ELF-1 (cell line): ENCODE measurements at places on chromosomes 2 and 18.
A peak's percentile ranks its signal among the peaks of the same experiment; 100 is the strongest.

- no peak for DNase-seq
Observed at GRCh38 chr2:7530001-7530400, 612.8 kb downstream of the RNF144A start.

- no peak for DNase-seq
Observed at GRCh38 chr2:231909631-231910030, 16.6 kb downstream of the NPPC start.

GRCh38 chr2:26255759-26256384 lies 11.1 kb downstream of the HADHB start:
- DNase-seq, result no peak

GRCh38 chr2:99662761-99663341 lies 173.0 kb upstream of the REV1 start:
- DNase-seq, result no peak

DNA sequence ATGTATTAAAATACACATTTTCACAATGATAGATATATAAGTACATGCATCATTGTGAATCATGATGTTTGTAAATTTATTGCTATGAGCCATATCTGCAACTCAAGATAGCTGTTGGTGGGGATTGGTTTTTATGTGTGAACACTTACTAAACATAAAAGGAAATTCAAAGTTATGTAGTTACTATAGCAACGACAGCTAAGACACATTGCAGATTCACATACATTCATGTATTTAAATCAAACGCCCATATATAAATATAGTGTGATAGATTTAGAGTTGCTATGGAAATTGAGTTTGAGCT lies 65.6 kb downstream of the MAPRE2 start:
- no peak for DNase-seq

GRCh38 chr2:135913727-135914365 lies 37.6 kb upstream of the MCM6 start:
- no peak for DNase-seq

DNA sequence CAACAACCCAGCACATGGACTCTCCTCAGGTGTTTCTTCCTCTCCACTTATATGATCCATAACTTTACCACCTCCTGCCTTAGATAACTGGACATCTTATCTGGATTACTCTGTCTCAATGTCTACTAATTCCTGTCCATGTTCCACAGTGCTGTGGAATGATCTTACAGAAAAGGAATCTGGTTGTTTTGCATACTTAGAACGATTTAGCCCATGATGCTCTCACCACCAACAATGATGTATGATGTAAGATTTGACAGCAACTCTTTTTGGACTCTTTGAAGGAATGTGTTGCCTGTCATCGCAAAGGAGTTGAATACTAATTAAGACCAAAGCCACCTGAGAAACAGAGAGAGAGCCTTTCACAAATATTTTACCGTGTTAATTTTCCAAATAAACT lies 37.7 kb upstream of the SYT4 start:
- no peak for DNase-seq

DNA sequence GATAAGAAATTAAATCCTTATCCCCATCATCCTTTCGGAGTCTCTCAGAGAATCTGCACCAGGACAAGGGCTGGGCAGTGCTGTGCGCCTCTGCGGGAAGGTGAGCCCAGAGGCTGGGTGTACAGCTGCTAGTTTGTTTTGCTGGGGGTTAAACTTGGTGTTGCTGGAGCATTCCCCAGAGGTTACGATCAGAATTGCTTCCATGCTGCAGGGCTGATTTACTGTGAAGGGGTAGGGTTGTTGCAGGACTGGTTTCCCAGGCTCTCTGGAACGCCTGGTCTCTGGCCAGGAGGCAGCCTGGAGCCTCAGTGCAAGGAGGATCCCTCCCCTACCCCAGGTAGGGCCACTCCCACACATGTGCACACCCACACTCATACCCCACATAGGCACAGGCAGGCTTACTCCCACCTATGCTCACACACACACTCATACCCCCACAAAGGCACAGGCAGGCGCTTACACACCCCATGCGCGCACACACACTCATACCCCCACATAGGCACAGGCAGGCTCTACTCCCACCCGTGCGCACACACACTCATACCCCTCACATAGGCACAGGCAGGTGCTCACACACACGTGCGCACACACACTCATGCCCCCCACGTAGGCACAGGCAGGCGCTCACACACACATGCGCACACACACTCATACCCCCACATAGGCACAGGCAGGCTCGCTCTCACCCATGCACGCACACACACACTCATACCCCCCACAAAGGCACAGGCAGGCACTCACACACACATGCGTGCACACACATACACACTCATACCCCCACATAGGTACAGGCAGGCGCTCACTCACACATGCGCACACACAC lies 11.3 kb downstream of the CNNM4 start:
- DNase-seq, result peak; percentile 90

GRCh38 chr2:112636605-112637288 lies 9.0 kb upstream of the SLC20A1 start:
- no peak for DNase-seq

GRCh38 chr2:236045251-236046235 lies 122.6 kb downstream of the GBX2 start:
- DNase-seq, result peak; percentile 67

DNA sequence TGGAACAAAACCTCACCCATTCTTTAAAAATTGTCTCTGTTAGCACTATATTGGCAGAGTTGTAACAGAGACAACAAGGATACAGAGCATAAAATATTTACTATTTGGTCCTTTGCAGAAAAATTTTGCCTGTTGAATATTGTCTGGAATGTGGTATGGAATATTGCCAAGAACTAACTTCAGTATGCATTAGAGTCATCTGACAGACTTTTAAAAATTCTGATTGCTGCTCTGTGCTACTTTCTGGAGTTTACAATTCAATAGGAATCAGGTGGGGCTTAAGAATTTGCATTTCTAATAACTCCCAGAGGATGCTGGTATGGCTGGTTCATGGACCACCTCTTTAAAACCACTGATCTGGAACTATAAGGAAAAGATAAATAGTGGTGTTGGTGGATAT lies 32.8 kb upstream of the NYAP2 start:
- DNase-seq, result no peak

DNA sequence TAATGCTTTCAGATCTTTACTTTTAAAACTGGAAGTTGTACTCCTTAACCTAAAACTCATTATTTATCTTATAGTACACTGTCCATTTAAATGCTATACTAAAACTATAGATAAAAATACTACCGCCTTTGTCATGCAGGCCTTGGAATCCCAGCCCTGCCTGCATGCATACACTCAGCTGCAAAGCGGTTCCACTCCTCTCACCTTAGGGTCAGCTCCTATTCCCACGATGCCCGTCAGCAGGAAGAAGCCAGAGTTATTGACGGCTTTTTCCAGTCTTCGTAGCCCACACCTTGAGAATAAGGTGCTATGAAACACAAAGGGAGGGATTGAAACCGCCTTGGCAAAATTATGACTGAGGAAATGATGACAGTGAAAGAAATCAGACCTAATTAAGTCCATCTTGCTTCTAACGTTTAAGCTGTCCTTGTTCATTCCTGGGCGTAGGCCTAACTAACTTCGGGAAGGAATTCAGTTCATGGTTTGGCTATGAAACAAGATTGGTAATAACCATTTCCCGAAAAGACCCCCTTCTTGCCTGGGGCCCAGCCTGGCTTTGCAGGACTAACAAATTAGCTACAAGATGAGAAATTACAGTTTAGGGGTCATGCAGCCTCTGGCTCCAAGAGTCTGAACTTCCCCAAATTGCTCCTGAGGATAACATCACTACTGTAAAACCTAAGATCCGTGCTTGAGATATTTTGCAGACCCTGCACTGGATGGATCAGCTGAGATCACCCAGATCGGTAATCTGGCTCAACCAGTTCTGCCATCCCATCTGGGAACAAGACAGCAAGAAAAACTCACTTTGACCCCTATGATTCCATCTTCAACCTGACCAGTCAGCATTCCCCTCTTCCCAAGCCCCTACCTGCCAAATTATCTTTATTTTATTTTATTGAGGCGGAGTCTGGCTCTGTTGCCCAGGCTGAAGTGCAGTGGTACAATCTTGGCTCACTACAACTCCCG lies 17.1 kb downstream of the EPB41L5 start:
- DNase-seq, result peak; percentile 61

DNA sequence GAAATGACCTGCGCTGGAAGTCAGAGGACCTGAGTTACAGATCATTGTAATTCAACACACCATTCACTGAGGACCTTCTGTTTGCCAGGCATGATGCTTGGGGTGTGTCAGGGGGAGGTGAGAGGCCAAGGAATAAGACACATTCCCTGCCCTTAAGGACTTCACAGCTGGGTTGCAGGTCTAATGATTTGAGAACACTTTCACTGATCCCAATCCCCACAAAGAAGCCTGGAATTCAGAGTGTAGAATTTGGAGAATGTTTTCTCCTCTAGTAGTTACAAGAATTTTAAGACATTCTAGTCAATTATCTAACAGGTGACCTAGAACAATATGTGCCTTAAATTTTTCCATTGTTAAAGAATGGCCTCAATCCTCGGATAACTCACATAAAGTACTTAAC lies 322.4 kb downstream of the TNS1 start:
- peak; percentile 30 for DNase-seq

- DNase-seq, result no peak
Observed at GRCh38 chr18:55863876-55864275, 275.9 kb upstream of the TCF4 start.

DNA sequence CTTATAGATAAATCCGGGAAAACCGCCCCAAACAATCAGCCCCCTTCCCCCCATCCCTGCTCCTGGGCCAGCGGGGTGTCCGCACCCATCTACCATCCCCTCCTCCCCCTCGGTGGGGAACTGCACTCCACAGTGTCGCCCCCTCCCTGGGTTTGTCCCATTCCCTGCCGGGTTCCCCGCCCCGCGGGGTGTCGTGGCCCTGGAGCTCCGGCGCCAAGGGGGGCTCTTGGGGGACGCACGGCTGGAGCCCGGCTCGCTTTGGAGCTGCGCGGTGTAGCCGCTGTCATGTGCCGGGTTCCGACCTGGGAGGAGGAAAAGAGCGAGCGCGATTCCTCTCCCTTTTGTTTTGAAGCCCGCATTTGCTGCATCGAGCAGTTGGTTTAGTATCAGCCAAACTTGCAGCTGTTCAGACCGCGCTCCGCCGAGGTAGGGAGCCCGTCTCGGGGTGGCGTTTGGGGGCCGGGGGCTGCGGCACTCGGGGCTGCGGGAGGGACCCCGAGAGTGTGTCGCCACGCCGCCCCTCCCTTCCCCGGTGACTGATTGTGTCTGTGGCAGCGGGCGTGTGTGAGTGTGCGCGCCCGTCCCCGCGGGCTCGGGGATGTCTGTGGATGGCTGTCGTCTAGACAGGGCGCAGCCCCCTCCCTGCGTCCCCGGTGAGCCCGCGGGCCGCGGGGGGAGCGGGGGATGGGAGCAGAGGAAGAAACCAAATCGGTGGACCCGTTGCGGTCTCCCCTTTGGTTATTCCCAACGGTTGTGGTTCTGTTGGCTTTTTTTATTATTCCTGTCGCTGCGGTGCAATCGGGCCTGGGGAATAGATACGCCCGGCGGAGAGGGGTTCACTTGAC lies 797 bp downstream of the CTIF start:
- DNase-seq, result peak; percentile 59

- DNase-seq, result no peak
Observed at GRCh38 chr2:99852956-99853355, 289.4 kb downstream of the AFF3 start.

DNA sequence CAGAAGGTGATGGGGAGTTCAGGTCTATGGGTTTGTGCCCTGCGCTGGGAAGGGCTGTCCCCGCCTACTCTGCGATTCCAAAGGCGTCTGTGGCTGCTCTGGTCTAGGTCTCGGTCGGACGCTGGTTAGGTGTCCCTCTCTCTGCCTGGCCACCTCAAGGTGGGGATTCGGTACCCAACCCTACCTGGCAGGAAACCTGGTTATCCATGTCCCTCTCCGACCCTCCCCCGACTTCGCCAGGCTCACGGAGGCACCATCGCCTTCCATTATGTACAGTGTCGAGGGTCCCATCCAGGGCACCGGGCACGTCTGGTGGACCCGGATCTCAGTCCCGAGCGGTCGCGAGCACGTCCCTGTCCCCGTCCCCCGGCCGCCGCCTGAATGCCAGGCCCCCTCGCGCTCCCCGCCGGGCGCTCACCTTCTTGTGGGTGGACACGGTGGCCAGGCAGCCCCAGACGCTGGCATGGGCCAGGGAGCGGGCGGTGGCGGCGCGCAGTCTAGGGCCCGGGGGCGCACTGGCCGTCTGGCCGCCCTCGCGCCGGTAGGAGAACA lies 628 bp downstream of the CREG2 start:
- DNase-seq, result no peak

DNA sequence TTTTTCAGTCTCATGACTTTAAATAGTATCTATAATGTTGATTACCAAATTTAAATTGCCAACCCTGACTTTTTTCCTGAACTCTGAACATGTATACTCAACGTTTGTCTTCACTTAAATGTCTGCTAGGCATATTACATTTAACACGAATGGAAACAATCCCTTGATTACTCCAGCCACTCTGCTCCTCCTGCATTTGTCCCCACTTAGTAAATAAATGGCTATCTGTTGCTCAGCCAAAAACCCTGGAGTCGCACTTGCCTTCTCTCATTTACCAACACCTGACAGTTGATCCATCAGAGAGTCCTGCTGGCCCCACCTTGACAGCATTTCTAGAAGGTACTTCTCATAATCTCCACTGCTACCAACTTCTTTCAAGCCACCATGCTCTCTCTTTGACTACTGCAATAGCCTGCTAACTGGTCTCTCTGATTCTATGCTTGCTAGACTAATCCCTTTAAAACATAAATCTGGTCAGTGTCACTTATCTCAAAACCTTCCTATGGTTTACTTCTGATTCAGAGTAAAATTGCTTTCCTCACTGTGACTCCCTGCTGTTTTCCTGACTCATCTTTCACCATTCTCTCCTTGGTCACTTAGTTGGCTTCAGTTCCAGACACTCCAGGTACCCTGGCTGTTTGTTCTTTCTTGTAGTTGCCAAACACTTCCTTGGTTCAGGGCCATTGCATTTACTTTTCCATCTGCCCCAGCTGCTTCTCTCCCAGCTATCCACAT lies 31.9 kb downstream of the SPAG16 start:
- DNase-seq, result no peak

DNA sequence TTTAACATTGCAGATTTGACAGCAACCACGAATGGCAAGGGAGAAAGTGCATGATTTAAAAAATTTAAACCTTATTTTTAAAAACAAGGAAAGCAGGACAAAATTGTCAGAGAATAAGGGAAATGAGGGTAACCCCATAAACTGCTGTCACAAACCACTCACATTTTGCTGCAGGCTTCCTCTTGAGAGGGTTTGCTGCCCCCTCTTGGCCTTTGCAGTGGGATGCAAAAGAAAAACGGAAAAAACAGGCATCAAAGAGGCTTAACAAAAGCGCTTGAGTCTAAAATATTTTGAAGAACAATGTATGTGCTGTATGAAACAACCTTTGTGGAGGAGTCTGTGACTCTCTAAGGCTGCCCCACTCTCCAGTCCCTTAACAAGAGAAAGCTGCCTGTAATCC lies 91.6 kb downstream of the TMX3 start:
- peak; percentile 76 for DNase-seq

DNA sequence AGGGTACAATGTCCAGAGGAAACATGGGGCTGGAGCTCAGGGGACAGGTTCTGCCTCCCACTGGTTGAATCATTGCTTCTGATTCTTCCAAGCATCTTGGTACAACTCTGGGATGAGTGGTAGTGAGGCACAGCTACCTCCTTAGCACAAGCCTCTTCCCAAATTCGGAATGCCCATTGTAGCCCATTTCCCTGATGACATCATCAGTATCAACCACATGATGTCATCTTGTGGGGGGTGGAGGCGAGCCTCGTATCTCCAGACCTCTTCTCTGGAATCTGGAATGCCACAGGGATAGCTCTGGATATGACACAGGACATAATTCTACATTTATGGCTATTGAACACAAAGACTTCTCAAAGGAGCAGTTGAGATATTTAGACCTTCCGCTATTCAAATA lies 715.2 kb downstream of the RNF144A start:
- DNase-seq, result no peak

- no peak for DNase-seq
Observed at GRCh38 chr18:74217476-74218143, 69.3 kb downstream of the TIMM21 start.
